AG04449 (cell line): ENCODE measurements at places on chromosomes 11 and 22.

- no peak for DNase-seq
Observed at GRCh38 chr11:33168709-33169200, 7.5 kb upstream of the CSTF3 start.

DNA sequence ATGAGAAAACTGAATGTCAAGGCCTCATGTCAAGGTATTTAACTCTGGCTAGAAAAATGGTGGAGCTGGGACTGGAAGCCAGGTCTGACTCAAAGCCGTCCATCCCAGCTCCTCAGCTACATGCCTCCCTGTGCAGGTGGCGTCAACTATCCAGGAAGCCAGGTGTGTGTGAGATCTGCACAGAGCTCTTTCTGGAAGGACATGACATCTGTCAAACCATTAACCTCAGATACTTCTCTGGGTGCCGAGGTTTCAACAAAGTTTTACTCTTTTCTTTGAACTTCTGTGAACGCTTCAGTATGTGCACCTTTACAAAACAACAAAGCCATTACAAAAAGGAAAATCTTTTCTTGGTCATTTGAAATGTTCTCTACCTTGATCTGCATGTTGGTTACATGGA, 7.0 kb upstream of the CASTOR1 start:
- DNase-seq, result no peak

DNA sequence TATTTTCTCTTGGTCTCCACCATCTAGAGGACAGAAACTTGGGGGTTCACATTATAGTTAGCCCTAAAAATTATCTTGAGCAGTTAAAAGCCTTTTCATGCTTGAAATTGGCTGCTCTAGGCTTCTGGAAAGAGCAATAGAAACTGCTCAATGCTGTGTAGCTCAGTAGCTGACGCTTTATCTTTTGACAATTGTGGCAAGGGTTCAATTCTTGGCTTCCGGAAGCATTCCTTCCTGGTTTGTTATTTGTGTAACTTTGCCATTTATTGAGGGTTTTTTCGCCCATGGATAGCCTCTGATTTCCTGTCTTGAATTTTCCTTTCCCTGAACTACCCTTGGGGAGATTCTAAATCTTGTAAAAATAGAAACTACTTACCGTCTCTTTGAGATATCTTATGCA, 10.3 kb upstream of the OR56A1 start:
- DNase-seq, result no peak

DNA sequence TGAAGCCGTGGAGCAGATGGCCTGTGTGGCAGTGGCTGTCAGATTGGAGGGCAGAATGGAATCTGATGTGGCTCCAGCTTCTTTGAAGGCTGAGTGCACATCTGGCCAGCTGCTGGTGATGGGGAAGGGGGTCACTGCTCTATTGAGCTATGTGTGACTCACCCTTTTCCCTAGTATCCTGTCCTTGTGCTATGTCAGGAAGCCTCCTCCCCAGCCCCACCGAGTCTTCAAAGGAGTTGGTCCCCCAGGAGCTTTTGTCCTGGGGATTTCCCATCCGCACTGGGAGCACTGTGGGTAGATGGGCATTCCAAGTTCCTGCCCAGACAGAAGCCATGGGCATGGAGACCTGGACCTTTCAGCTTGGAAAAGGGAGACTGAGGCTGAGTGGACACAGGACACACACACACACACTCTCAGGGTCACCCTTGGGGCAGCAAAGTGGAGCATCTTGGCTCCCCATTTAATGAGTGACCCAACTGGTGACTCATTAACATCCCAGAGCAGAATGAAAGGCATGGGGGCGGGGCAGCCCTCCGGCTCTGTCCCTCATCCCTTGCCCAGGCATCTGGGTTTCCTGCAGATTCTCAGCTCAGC, 3.3 kb downstream of the SERPINH1 start:
- DNase-seq, result no peak

DNA sequence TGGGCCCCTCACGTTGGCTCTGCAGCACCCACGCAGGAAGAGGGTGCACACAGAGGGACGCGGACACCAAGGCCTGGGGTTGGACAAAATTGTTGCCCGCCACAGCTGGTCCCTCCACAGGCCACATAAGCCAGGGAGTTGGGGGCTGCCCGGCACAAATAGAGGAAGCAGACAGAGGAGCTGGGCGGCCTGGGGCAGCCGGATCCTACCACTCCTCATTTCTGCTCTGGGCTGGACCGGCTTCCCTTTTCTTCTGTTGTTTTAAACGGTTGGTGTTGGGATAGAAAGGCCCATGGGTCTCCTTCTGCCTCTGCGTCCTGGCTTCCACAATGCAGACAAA, 36.4 kb upstream of the LINC01488 start:
- DNase-seq, result no peak

GRCh38 chr22:41401781-41402648, 20.3 kb downstream of the TEF start:
- no peak for DNase-seq

GRCh38 chr22:28867191-28867590, 16.2 kb upstream of the ZNRF3 start:
- no peak for DNase-seq

GRCh38 chr11:103970701-103971249, 65.7 kb upstream of the DDI1 start:
- no peak for DNase-seq
